Peyer's patch (tissue), 4 donors: ENCODE measurements at places on chromosomes 3 and 15. TPM values are rescaled to one million over a fixed set of nuclear protein-coding genes. Genes with fewer than 3 reads are reported as not detected.

- no peaks in the 10 kb centered on the region for H3K4me1 ChIP-seq
- no peaks in the 10 kb centered on the region for H3K36me3 ChIP-seq
- no peaks in the 10 kb centered on the region for H3K27me3 ChIP-seq
- H3K27ac ChIP-seq: no peak overlapping the region
- no peak overlapping the region for H3K4me3 ChIP-seq
Measured at GRCh38 chr15:79680720-79681119, 216.1 kb downstream of the MTHFS start.

- no peaks in the 10 kb centered on the region for H3K4me1 ChIP-seq
- H3K36me3 ChIP-seq: no peaks in the 10 kb centered on the region
- no peak for DNase-seq
- H3K4me3 ChIP-seq: no peak overlapping the region
- no peaks in the 10 kb centered on the region for H3K27me3 ChIP-seq
Measured at GRCh38 chr3:9036404-9037131, 73.3 kb upstream of the RAD18 start.

GRCh38 chr3:38149708-38150107, 11.2 kb downstream of the MYD88 start:
- H3K27me3 ChIP-seq: no peaks in the 10 kb centered on the region
- H3K27ac ChIP-seq: no peak overlapping the region
- H3K36me3 ChIP-seq: no peaks in the 10 kb centered on the region
- DNase-seq: no peak
- no peak overlapping the region for H3K4me3 ChIP-seq

The SYNPR gene
- total RNA-seq: not detected

DNA sequence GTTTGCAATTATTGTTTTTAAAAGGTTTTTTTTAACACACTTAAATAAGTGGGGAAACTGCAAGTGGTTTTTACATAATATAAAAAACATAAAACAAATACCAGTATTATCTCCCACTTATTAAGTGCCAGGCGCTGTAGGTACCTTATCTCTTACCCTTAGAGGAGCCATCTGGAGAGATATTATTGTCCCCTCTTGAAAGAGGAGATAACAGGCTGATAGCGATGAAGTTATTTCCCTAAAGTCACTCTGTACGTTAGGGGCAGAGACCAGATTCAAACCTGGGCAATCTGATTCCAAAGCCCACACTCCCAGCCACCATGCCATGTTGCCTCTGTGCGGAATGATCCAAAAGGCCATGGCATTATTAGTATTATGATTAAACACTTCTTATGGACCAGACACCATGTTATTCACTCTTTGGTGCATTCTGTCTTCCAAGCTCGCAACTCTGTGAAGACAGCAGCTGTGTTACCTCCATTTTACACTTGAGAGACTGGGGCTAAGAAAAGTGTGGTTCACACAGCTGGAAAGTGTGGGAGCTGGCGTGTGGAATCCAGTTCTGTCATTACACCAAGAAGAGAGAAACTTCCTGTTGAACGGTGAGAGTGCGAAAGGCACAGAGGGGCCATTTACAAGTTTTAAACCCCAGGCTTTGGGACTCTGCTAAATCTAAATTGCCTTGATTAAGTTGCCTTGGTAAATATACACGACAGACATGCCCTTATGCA, 79.9 kb upstream of the MITF start:
- H3K36me3 ChIP-seq: no peaks in the 10 kb centered on the region
- no peaks in the 10 kb centered on the region for H3K27me3 ChIP-seq
- no peak overlapping the region for H3K4me3 ChIP-seq
- H3K4me1 ChIP-seq: no peaks in the 10 kb centered on the region

The FBXW12 gene
- total RNA-seq: not detected

DNA sequence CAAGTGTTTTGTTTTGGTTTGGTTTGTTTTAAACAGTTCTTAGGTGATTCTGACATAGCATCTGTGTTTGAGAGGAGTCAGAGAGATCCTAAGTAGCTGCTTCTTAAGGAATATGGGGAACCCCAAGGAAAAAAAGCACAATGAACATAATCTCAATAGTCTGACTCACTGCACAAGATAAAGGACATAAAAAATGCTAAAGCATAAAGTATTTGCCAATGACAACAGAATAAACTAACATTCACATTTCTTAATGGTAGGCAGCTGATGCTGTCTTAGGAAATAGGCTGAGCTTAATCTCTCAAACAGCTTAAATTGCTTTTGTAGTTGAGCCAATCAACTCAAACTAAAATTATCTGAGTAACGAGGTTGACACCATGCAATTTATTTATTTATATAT, 2.9 kb downstream of the NCEH1 start:
- no peak overlapping the region for H3K4me3 ChIP-seq
- peaks cover 6% of the 10 kb centered on the region for H3K4me1 ChIP-seq
- no peak for DNase-seq
- no peaks in the 10 kb centered on the region for H3K27me3 ChIP-seq

GRCh38 chr15:101103598-101103997, 148.2 kb downstream of the CHSY1 start:
- no peaks in the 10 kb centered on the region for H3K36me3 ChIP-seq
- H3K4me1 ChIP-seq: no peaks in the 10 kb centered on the region
- H3K27ac ChIP-seq: no peak overlapping the region
- no peak overlapping the region for H3K4me3 ChIP-seq
- H3K27me3 ChIP-seq: no peaks in the 10 kb centered on the region
- no peak for DNase-seq

The PRTG gene
- 0.54 TPM for total RNA-seq

The CHST14 gene
- total RNA-seq: 2.7 TPM

DNA sequence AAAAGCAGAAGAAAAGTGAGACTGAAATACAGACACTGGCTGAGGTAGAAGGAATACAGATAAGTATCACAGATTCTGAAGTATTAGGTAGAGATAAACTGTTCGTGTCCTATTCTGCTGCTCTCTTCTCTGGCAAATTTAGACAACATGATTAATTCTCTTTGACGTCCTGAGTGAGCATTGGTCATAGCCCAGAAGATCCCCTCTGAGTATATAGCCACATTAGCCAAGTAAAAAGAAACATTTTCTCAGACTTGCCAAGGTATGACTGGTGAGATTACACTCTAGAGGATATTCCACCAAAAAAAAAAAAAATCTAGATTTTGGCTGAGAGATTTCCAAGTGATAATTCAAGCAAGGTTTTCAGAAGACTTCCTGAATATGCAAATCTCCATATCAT, 111.4 kb upstream of the ALCAM start:
- H3K4me3 ChIP-seq: no peak overlapping the region
- no peaks in the 10 kb centered on the region for H3K36me3 ChIP-seq
- DNase-seq: no peak
- H3K27ac ChIP-seq: no peak overlapping the region
- no peaks in the 10 kb centered on the region for H3K27me3 ChIP-seq

The REC114 gene
- total RNA-seq: not detected

The CPB1 gene
- not detected for total RNA-seq

GRCh38 chr3:155302481-155302880, 9.0 kb upstream of the STRIT1 start:
- no peak overlapping the region for H3K4me3 ChIP-seq
- no peak for DNase-seq
- no peaks in the 10 kb centered on the region for H3K4me1 ChIP-seq
- no peak overlapping the region for H3K27ac ChIP-seq
- no peaks in the 10 kb centered on the region for H3K36me3 ChIP-seq

DNA sequence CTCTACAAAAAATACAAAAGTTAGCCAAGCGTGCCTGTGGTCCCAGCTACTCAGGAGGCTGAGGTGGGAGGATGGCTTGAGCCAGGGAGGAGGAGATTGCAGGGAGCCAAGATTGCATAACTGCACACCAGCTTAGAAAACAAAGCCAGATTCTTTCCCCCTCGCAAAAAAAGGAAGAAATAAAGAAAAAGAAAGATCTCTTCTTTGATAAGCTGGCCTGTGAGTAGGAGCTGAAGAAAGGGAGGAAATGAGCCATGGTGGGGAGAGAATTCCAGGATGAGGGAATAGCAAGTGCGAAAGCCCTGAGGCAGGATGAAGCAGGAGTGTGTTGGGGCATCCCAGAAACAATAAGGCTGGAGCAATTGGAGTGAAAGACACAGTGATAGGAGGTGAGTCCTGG, 24.5 kb upstream of the TOP2B start:
- H3K36me3 ChIP-seq: no peaks in the 10 kb centered on the region
- H3K4me1 ChIP-seq: no peaks in the 10 kb centered on the region
- H3K4me3 ChIP-seq: no peak overlapping the region
- no peak for DNase-seq

GRCh38 chr3:38834717-38835116, 18.7 kb upstream of the SCN10A start:
- H3K27ac ChIP-seq: no peak overlapping the region
- no peaks in the 10 kb centered on the region for H3K27me3 ChIP-seq
- no peak for DNase-seq
- no peaks in the 10 kb centered on the region for H3K4me1 ChIP-seq
- no peaks in the 10 kb centered on the region for H3K36me3 ChIP-seq

The C3orf85 gene
- 71.9 TPM for total RNA-seq

The ATP13A3 gene
- total RNA-seq: 67.2 TPM

The TJP1 gene
- 112 TPM for total RNA-seq
